ENCODE measurements at places on chromosomes 13 and 19.
A peak's percentile ranks its signal among the peaks of the same experiment; 100 is the strongest.

- DNase-seq = no peak
These were observed 4.9 kb upstream of the GIPC3 start for GRCh38 chr19:3580156-3580934.

DNA sequence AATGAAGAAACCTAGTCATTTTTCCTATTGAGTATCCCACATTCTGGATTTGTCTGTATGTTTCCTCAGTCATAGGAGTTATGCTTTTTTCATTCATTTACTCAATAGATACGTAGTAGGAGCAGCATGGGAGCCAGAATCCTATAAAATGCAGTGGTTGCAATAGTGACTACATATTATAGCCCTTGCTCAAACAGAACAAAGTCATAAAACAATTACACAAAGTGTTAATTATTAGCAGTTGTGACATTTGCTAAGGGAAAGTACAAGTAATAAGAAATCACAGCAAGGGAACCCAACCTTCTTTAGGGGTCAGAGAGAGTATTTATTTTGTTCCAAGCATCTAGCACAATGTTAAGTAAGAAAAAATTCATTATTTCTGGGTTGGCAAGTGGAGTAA, 27.7 kb upstream of the POU4F1 start:
- DNase-seq = no peak

DNA sequence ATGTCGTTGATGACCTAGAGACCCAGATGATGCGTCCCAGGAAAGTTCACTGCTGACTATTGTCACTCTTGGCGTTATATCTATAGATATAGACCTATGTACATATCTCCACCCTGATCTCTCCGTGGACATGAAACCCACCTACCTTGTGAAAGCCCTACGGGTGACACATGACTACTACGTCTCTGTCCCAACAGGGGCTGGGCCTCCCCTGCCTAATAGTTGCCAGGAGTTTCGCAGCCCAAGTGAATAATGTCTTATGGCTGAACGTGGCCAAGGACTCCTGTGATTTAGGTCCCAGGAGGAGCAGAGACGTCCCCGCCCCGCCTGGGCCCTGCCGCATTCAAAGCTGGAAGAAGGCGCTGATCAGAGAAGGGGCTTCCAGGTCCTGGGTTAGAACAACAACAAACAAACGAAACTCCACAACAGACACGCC, 4.9 kb upstream of the POU4F1 start:
- DNase-seq = no peak

GRCh38 chr19:13669780-13670355, 94.5 kb upstream of the MRI1 start:
- no peak for DNase-seq

DNA sequence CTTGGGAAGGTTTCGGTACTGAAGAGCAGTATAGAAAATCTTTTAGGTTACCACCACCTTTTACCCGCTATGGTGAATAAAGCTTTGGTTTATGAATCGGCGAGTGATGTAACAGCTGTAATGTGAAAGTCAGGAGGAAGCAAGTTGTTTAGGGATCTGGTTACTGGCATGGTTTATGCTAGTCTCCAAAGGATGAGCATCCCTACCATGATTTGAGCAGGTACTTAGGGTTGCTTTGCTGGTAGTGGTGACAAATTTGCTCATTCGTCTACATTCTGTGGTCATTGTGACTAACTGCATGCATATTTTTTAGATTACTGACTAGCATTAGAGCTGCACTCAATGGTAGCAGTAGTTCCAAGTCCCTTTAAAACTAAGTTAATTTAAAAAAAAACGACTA, 104.1 kb downstream of the FRY start:
- no peak for DNase-seq

GRCh38 chr13:111973186-111973585, 93.8 kb upstream of the SOX1 start:
- no peak for DNase-seq

DNA sequence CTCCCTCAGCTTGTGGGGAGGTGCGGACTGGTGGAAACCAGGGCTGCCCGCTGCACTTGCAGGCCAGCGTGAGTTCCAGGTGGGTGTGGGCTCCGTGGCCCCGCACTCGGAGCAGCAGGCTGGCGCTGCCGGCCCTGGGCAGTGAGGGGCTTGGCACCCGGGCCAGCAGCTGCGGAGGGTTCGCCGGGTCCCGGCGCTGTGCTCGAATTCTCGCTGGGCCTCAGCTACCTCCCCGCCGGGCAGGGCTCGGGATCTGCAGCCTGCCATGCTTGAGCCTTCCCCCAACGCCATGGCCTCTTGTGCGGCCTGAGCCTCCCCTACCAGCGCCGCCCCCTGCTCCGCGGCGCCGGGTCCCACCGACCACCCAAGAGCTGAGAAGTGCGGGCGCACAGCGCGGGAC, 71.6 kb upstream of the ADGRL1 start:
- DNase-seq = no peak

DNA sequence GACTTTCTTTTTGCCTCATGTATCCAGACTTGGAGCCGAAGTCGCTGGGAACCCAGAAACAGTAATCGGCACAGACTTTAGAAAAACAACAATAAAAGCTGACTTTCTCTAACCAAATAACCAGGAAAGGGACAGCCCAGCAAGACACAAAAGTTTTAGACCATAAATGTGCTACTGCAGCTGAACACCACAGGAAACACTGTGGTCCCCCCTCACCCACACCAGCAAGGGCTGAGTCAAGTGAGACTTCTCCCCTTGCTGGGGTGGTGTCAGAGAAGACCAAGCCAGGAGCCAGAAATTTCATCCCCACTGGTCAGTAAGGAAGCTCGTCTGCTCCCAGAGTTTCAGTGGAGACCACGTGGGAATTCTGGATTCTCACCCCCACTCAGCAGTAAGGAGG, 70.6 kb downstream of the ESD start:
- DNase-seq = no peak

- no peak for DNase-seq
These were observed 3.3 kb upstream of the MYADM start for GRCh38 chr19:53864308-53864836.

- DNase-seq = peak; percentile 67
These were observed 16.5 kb downstream of the SIGLEC7 start for GRCh38 chr19:51158474-51159129.

DNA sequence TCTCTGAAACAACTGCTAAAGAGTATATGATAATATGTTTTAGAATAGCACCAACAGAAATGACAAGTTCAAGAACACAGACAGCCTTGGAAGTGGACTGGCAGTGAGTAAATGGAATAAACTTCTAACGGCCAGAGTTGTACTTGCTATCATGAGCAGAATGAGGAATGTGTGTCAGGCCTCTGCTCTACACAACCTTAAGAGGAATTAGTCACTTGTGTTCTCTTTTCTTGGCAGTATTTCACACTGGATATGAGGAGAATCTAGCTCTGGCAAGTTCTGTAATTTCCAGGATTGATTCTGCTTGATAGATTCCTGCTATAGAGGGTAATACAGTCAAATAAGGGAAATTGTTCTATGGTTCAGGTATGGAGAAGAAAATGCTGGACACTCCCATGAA, 757.3 kb downstream of the EFNB2 start:
- no peak for DNase-seq

DNA sequence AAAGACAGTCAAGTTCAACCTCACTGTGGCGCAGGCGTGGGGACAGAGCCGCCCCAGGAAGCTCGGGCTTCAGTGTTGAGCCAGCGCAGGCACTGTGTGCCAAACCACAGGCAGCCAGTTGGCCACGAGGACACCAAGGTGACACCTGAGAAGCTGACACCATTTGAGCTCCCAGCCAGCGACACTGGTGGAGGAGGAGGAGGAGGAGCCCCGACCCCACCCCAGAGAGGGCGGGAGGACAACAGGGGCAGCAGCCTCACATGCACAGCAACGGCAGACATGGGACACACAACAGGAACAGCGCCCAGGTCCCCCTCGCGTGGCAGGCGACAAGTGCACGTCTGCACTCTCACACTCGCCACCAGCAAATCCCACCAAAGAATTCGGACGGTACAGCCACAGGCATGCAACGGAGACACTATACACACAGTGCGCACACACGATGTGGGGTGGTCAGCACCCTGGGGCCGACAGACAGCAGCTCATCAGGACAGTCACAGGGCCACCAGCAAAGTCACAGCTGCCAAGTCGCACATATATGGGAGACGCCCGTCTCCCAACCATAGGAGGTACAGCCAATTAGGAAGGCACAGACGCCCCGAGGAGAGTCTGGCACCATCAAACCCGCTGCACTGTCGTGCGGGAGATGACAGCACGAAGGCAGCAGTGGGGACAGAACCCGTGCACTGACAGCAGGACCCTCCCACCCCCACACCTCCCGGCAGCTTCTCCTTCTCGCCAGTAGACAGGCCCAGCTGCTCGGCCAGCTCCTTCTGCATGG, 3.4 kb downstream of the EIF3G start:
- DNase-seq = no peak

DNA sequence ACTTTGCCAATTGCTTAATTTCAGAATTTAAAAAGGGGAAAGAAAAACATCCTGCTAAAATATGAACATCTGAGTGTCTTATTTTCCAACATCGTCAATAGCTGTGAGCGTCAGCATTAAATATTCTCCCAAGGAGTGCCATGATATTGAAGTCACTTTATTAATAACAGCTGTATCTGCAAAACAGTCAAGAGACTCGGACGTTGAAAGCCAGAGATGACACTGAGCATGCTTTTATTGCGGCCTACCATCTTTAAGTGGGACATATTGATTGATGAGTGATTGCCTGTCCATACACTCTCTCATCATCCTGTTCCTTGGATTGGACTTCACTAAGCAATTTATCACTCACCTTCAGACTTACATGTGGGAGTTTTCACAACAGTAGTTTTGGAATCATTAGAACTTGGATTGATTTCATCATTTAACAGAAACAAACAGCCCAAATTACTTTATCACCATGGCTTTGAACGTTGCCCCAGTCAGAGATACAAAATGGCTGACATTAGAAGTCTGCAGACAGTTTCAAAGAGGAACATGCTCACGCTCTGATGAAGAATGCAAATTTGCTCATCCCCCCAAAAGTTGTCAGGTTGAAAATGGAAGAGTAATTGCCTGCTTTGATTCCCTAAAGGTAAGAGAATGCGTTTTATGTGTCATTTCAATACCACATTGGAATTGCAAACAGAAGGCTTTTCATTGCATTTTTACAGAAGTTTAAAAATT, 53.8 kb downstream of the MBNL2 start:
- DNase-seq = no peak

DNA sequence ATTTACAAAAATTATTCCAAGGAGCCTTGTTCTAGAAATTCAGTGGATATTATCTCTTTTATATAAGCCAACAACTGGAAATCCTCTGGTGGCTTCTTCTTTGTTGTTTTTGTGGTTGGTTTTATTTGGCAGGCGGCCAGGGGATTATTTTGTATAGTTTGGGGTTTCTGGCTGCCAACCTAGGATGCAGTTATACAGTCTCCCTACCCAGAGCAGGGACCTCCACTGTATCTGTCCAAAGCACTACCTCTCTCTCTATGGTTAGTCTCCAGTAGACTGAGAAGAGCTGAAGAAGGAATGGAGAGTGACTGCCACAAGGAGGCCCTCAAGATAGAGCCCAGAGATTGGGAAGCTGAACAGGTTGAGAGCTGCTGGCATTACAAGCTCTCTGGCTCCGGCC, 80.2 kb downstream of the ZAR1L start:
- DNase-seq = no peak

DNA sequence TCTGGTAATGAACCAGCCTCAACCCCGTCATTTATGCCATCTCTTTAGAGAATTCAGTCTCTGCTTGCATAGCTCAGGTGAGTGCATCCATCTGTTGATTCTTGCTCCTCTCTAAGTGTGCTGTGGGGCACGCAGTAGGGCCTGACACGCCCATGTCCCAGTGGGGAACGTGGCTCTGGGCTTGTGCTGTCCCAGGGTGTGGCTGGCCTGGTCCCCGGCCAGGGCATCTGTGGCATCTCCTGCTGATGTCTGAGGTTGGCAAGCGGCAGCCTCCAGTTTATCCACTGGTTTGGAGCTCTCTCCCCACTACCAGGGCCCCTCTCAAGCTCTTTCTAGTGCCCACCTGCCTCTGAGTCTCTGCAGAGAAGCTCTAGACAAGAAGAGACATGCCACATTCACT, 146.6 kb upstream of the GJB6 start:
- no peak for DNase-seq

- DNase-seq = no peak
These were observed 20.2 kb downstream of the ZNF544 start for GRCh38 chr19:58248886-58249285.

- DNase-seq = peak; percentile 82
These were observed at the start of gene POU2F2 for GRCh38 chr19:42132030-42132628. TSS of gene POU2F2 (minus strand) at chr19:42132446. CDS start at chr19:42132411, 35 bp downstream.

DNA sequence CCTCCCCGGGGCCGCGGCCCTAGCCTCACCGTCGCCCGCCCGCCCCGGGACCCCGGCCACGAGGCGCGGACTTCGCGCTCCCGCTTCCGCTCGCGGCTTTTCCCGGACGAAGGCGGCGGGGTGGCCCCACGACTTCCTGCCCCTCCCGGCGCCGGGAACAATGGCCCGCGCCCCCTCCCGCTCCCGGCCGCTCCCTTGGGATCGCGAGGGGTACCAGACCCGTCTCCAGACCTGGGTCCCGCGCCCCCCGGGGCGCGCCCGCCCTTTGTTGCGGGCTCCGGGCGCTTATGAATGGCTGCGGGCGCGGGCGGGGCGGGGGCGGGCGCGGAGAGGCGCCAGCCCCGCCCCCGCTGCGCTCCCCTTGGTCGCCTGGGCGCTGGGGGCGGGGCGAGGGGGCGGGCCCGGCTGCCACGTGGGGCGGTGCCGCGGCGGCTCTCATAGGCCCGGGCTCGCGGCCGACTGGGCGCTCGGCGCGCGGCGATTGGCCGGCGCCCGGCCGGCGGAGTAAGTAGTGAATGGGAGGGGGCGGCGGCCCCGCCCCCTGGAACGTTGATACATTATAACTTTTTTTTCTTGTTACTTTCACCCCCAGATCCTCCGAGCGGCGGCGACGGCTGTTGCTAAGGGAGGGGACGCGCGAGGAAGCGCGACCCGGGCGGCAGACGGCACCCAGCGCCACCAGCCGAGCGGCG, 1.1 kb downstream of the MIDN start:
- DNase-seq = peak; percentile 93

GRCh38 chr13:70125693-70126092, 17.4 kb upstream of the KLHL1 start:
- no peak for DNase-seq

DNA sequence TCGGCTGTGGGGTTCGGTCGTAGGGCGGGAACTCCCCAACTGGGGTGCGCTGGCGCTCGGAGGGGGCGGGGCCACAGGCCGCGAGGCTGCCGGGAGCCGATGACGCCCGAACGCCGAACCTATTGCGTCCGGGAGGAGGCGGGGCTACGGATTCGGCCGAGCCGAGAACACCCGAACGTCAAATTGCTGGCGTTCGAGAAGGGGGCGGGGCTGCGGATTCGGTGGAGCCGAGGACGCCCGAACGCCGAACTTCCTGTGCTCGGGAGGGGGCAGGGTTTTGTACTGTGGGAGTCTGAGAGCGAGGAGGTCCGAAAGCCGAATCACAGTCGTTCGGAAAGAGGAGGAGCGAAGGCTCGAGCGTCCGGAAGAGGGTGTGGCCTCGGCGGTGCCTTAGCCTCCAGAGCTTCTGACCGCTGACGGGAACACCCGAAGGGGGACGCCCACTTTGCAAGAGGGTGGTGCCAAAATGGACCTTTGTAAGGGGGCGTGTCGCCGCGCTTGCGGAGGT, 551 bp upstream of the TSEN34 start:
- peak; percentile 100 for DNase-seq

- no peak for DNase-seq
These were observed 11.7 kb downstream of the SKA3 start for GRCh38 chr13:21164631-21165030.

- no peak for DNase-seq
These were observed 305.3 kb downstream of the IRS2 start for GRCh38 chr13:109481040-109481439.

GRCh38 chr13:32545083-32545482, 6.5 kb upstream of the N4BP2L2 start:
- DNase-seq = no peak

Data from activated T-helper 2 cell treated with anti-CD3 and anti-CD28 coated beads, Interferon-gamma antibody, Interleukin-2, Interleukin-4, amounts not matched to agents 10 μg/mL and 5 μg/mL and 100 μg/mL, durations not matched to agents 14 hours and 24 hours and 36 hours (primary cell).